IPS DF 6.9 (cell line): ENCODE measurements at places on chromosomes 2 and 18.

GRCh38 chr2:74379851-74380789, at the start of gene DCTN1:
Gene DCTN1 (minus strand): TSS chr2:74380311. CDS start chr2:74380037, 274 bp downstream.
- no peak for DNase-seq

- DNase-seq: no peak
Measured at GRCh38 chr2:101362777-101363176, 24.5 kb downstream of the CREG2 start.

DNA sequence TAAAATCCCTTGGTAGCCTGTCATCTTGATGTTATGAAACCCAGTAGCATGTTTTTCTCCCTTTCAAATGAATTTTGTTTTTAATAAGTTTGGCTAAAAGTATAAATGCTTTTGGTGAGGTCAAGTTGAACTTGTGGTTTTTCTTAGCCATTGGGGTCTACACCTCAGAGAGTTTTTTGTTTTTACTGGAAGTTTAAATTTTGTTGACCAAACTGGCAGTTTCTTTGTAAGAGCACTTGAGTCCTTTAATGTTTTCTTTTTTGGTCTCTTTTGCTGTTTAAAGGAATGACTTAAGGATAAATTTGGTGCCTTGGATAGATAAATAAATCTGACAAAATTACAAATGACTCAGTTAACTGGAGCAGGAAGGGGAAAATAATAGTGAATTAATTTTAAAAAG, 577.3 kb downstream of the SATB2 start:
- no peak for DNase-seq

- no peak for DNase-seq
Measured at GRCh38 chr18:25985707-25986394, 104.6 kb downstream of the SS18 start.

DNA sequence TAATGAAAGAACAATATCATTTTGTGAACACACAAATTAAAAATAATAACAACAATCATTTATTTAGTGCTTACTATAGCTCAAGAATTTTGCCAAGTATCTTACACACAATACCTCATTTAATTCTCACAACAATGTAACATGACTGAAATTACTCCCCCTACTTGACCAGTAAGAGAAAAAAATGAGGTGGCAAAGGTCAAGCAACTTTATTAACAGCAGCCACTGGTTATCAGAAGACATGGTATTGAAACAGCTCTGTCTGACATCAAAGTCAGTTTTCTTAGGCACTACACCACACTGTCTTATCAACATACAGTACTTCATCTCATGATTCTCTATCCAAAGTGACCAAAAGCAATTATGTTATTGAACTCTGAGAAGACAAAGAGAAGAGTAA, 389.4 kb downstream of the ZEB2 start:
- DNase-seq: no peak

GRCh38 chr2:234981197-234982095, 29.6 kb downstream of the SH3BP4 start:
- DNase-seq: peak; percentile 39

- DNase-seq: no peak
Measured at GRCh38 chr2:165182029-165182428, 21.8 kb downstream of the SCN3A start.

GRCh38 chr2:134555411-134555810, 163.4 kb downstream of the TMEM163 start:
- no peak for DNase-seq

- no peak for DNase-seq
Measured at GRCh38 chr2:239778861-239779558, 246.1 kb downstream of the NDUFA10 start.
